Hippocampal formation (tissue), 2 donors: ENCODE measurements at places on chromosomes 5 and 9.

DNA sequence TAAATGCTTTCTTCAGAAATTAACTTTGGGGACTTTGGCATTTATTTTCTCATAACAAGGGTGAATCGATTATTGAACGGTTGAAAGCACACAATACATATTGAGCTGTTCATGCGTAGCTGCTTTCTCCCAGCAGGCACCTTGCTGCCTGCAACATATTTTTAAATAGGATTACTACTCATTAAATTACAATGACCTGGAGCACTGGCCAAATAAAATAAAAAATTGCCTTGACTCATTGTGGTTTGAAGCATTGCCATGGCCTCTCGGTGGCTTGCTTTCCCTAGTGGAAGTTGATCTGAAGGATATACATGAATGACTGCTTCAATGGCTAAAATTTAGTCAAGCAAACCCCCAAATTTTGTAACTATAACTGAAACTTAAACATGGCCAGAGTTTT is 181.6 kb upstream of the NUDT12 start:
- no peak for DNase-seq

- no peak for DNase-seq
These were observed 50.5 kb downstream of the AHRR start for GRCh38 chr5:371811-372555.

DNA sequence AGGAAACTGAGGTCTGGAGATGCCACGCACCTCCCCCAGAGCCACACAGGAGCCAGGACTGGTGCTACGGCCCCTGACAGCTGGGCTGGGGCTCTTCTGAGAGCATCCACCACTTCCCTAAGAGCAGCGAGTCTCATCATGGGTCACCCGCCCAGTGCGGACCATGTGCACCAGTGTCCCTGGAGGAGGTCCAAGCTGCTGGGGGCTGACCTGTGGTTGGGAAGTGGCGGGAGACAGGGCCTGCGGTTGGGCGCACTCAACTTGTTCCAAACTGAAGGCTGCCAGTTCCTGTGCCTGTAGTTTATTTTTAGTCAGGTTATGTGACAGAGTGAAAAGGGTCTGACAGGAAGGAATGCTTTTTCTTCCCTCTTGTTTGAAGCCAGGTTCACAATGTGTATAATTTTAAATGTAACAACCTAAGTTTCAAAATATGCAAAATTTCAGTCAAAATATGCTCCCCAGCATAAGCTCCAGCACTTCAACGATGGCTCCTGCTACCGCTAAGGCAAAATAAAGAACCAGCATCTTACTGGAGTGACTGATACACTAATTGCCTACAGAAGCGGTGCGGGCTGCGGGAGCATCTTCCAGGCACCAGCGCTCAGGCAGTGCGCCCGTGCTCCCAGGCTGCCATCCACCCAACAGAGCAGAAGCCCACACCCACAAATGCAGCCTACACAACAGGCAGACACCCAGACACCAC is 14.8 kb downstream of the BARHL1 start:
- no peak for DNase-seq

DNA sequence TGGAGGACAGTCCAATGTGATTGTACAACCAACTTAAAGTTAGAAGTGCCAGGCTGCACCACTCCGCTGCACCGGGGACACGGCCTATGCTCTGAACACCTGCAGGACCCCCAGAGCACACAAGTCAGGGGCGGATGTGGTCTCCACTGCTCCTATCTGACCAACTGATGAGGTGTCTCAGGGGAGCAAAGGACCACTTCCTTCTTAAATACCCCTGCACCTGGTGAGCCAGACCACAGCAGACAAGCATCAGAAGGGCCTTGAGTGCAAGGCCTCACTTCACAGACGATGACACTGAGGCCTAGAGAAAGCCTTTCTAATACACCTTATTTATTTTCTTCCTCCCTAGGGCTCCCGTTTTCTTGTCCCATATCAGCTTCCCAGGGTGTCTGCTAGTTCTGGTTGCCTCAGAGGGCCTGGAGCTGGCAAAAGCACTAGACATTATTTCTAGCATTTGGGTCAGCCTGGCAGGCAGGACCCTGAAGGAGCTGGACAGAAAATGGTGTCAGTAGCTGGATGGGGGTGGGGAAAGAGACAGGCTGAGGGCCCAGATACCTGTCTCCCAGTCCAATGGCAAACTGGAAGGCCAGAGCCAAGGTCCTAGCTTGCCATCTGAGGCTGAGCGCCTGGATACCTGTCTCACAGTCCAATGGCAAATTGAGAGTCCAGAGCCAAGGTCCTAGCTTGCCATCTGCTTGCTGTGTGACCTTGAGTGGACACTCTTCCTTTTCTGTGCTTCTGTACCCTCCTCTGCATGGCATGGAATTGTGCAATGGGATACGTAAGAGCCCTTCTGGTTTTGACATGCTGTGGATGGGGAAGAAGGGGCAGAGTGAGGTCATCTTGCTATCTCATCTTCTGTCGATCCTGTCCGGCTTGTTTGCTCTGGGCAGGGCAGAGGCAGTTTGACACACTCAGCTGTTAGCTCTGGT is 9.0 kb downstream of the CCDC69 start:
- no peak for DNase-seq

GRCh38 chr5:175692996-175693710 is 35.3 kb downstream of the HRH2 start:
- no peak for DNase-seq

DNA sequence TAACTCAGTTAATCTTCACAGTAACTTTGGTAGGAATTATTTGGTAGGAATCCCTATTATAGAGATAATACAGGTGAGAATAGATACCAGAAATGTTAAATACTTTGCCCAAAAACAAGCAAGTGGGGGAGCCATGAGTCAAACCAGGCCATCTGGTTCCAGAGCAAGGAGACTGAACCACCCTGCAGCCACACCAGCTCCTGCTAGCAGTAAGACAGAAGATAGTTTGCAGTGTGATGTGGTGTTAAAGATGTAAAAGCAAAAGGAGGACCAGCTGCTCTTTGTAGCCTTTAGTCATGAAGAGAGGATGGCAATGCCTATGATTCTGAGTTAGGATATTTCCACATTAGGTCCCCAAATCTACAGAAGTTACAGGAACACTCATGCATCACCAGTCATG is 101.4 kb downstream of the PRKACG start:
- DNase-seq, result no peak

- DNase-seq, result peak; percentile 33
These were observed 485.6 kb downstream of the ZSWIM6 start for GRCh38 chr5:61817472-61818326.

- no peak for DNase-seq
These were observed 46.4 kb upstream of the SLCO6A1 start for GRCh38 chr5:102545175-102545574.

DNA sequence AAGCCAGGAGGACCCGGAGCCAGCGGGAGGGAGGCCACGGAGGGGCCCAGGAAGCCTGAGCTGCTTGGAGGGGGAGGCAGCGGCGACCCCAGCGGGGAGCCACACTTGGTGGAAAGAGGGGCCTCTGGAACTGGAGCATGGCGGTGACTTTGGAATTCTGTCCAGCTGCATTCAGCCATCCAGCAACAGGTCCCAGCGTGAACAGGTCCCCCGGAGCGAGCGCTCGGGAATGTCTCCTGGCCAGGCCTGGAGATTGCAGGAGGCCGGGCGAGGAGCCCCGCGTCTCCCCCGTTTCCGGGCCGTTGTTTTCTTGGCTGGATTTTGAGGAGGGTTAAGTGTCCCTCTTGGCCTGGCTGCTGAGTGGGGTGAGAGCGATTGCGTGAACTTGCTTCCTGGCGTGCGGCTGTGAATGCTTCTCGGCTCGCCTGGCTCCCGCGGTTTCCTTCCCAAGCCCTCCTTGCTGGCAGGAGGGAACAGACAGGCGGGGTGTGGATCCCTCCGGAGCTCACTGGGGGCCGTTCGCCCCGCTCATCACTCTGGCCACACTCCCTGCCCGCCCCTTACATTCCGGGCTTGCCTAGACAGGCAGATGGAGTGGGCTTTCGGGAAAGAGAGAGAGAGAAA is 125.3 kb upstream of the IRX4 start:
- no peak for DNase-seq

GRCh38 chr5:89437450-89438435 is 554.8 kb upstream of the MEF2C start:
- DNase-seq, result no peak

GRCh38 chr5:36214436-36214835 is 27.3 kb downstream of the NADK2 start:
- DNase-seq, result no peak

DNA sequence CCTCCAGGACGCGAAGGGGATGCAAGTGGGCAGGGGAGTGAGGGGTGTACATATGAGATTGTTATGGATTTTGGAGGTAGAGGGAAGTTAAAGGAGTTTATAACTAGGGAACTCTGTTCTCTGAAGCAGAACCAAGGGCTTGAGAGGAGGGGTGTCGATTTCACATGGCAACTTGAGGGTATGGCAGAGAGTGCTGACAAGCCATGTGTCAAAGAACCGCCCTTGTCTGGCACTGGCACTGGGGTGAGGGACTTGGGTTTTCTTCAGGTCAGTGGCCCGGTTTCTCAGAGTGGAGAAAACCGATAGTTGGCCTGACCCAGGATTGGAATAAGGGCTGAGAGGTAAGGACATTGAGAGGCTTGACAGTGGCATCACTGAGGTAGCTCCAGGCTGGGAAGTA is 47.7 kb upstream of the TESK1 start:
- no peak for DNase-seq

- DNase-seq, result no peak
These were observed 19.9 kb downstream of the GOLM1 start for GRCh38 chr9:86079421-86079831.

GRCh38 chr5:73442996-73443627 is 5.5 kb downstream of the FOXD1 start:
- no peak for DNase-seq

- DNase-seq, result peak; percentile 60
These were observed 27.9 kb downstream of the PCDH1 start for GRCh38 chr5:141850244-141850768.

GRCh38 chr5:9318031-9318430 is 227.8 kb downstream of the SEMA5A start:
- no peak for DNase-seq

- no peak for DNase-seq
These were observed 33.4 kb downstream of the LPCAT1 start for GRCh38 chr5:1490376-1490775.

- no peak for DNase-seq
These were observed 193.2 kb upstream of the MAP3K1 start for GRCh38 chr5:56622141-56622540.

- no peak for DNase-seq
These were observed 98.9 kb downstream of the ACTL7B start for GRCh38 chr9:108756746-108757490.

DNA sequence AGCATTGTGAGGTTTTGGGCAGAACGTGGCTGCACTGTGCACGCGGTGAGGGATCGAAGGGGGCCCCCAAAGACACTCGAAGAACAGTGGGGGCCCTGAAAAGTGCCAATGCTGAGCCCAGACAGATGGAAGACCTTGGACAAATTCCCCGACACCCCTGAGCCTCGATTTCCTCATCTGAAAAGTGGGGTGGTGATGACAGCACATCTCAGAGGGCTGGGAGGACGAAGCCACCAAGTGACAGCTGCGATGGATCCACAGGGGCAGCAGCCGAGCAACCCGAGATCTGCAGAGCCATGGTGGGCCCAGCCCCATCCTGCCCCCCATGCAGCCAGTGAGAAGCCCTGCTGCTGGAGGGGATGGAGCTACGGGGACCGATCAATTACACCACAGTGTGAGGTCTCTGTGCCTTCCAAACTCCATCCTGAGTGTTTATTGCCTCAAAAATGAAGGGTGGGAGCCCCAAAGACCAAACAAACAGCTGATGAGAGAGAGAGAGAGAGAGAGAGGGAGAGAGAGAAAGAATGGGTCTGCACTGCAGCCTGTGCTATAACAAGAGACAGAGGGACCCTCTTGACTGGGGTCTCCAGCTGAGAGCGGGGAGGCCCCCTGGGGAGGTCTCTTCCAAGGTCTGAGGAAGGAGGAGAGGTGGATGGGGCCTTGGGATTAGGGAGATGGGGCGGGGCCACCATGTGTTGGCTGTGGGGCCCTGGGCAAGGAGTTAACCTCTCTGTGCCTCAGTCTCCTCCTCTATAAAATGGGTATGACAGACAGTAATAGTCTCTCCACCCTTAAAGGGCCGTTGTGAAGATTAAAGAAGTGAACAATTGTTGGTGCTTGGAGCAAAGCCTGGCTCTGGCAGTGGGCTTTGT is 134.4 kb upstream of the IER5L start:
- no peak for DNase-seq

- DNase-seq, result no peak
These were observed 125.8 kb downstream of the MYO10 start for GRCh38 chr5:16810208-16810854.

DNA sequence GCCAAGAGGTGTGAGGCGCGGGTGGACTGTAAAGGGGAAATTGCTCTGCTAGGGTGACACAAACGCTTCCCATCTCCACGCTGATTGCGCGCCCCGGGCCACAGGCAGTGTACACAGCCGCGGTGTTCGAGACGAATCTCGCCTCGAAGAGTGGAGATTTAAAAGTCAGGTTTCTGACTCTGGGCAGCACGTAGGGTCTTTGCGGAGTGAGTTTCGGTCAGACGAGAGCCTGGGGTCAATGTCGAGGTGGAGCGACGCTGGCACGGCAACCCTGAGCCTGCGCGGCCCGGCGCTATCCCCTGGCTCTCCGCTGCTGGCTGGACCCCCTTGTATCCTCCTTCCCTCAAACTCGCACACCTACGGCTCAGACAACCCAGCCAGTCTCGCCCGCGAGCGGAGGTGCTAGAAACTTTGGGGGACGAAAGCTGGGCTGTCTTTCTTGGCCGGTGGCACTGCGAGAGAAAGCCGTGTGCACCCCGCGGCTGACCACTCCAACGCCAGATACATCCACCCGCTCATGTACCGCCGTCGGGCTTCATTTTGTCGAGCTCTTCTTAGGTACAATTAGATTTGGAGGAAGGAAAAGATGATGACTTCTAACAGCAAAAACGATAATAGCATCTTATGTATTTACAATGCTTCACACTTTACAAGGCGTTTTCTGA is 5.4 kb upstream of the FOXB2 start:
- no peak for DNase-seq

DNA sequence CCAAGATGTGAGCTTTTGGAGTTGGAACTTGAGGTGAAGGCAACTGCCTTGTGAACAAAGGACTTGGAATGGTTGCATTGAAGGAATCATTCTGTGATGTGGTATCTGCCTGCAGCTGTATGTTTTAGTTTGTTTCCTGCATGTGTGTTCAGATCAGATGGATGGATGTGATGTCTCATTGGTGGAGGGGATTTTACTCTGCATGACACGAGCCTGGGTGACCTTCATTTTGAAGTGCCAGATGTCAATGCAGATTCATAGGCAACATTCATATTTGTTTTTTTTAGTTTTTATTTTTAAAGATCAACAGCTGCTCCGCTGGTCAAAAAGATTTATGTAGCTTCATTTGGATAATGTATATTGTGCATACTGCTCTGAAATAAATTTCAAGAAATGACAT is 13.5 kb downstream of the FBXL7 start:
- no peak for DNase-seq

DNA sequence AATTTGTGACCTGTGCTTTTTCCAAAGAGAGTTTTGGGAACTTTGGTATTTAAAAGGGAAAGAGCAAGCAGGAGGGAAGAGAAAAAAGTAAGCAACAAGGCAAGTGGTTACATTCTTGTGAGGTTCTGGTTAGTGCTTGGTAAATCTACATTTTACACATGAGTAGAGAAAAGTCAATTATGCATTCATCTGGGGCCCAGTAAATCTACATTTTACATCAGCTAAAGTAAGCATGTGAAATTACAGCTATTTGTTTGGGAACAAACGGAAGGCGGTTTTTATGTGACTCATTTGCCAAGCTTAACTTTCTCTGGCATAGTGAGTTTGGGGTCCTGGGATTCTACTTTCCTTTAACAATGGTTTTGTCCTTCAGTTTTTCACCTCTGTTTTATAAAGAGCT is 102.2 kb downstream of the SNX18 start:
- no peak for DNase-seq

- no peak for DNase-seq
These were observed 2.6 kb downstream of the GABRA1 start for GRCh38 chr5:161850491-161850890.

GRCh38 chr9:89446261-89446960 is 51.5 kb downstream of the SEMA4D start:
- DNase-seq, result no peak
